Right ventricle myocardium superior (tissue), 1 donor: ENCODE measurements at places on chromosomes 4 and X.
A peak's percentile ranks its signal among the peaks of the same experiment; 100 is the strongest.

- DNase-seq: no peak
Measured at GRCh38 chrX:1455948-1456280, 3.2 kb upstream of the ASMTL start.

- no peak for DNase-seq
Measured at GRCh38 chr4:4233610-4234009, 6.9 kb upstream of the OTOP1 start.

DNA sequence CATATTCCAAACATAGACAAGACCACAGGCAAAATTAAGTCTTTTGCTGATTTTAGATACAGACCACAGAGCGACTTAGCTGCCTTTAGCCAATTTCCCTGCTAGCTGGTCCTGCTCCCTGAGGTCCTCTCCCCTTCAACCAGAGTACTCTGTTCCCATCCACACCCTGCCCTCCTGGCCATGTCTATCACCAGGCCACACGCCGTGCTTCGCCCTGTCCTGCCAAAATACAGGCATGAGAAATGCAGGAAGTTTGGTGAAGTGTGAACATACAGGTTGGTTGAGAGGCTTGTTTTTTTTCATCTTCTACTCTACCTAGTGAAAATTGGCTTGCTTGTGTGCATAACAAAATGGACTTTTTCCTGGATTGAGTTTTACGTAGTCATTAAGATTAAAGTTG is 226.2 kb upstream of the TENM3 start:
- DNase-seq: no peak

- no peak for DNase-seq
Measured at GRCh38 chr4:36322921-36323354, 41.5 kb downstream of the DTHD1 start.

- DNase-seq: peak; percentile 23
Measured at GRCh38 chr4:3307486-3307885, 14.7 kb downstream of the RGS12 start.

DNA sequence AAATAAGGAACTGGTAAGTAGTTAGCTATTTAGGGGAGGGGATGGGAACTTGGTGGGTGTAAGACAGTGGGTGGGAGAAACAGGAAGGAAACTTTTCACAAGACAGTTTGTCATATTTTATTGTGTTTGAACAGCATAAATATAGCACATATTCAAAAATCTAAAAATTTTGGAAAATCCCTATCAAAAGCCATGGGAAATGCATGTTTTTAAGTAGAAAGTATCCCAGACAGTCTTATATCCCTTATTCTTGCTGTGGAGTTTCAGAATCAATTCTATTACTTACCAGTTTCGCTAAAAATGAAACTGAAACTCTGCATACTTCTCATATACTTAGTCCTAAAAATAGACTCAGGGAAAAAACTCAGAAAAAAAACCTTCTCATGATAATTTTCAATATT is 22.3 kb upstream of the RASGEF1B start:
- no peak for DNase-seq

DNA sequence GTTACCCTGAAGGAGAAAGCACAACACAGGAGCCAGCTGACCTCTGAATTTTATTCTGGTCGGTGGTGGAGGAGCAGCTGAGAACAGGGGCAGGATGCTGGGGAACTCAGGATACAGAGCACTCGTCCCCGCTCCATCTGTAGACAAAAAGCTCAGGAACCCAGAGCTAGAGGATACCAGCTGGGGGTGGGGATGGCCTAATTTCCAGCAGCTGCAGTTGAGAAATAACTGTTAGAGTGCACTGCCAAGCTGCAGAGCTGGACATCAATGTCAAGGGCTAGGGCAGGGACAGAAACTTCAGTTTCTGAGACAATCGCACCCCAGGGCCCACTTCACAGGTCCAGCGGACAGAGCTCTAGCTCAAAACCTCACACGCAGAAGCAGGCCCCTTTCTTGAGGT is 122.1 kb upstream of the GUCY1A1 start:
- DNase-seq: peak; percentile 45

GRCh38 chr4:105149771-105150170 is 3.1 kb downstream of the TET2 start:
- DNase-seq: no peak

GRCh38 chrX:20472620-20473258 is 206.0 kb upstream of the RPS6KA3 start:
- no peak for DNase-seq

DNA sequence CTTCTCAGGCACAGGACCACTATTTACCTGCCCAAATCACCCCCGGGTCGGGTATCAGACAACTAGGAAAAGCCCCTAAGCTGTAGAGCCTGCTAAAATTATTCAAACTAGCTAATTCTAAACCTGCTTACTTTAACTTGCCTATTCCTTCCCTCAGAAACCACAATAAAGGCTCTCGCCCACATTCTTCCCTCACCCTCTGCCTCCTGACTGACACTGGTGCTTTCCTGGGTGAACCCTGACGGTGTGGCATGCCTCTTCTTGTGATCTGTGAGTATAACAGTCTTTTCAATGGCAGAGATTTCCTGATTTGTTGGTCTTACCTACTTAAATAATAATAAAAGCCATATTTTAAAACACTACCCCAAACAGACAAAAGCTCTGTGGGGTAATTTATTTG is 242.1 kb upstream of the ZCCHC13 start:
- no peak for DNase-seq

- DNase-seq: no peak
Measured at GRCh38 chr4:30952526-30953219, 232.5 kb downstream of the PCDH7 start.

DNA sequence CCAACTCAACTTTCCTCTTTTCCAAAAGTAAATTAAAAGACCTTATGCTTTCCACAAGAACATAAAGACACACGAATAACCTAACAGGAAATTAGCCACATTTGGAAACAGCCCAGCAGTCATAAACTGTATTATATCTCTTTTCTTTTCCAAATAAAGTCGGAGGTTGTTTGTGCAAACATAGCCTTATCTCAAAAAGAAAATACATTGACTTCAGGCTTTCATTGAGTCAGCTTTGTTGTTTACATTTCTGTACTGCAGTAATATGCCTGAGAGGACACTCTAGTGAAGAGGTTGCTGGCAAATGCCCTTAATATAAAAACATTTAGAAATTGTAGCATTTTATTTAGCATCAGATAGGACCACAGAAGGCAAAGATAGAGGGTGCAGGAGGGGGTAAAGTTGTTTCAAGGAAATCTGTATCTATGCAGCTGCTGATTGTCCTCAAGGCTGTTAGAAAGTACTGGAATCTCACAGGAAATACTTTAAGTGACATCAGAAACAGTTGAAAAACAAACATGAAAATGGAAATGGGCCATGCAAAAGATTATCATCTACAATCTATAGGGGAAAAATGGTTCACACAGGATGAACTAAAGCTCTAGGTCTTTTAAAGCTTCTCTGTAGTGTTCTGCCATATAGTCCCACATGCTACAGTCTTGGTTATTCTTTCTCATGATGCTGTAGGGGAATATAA is 14.5 kb downstream of the LNX1 start:
- DNase-seq: no peak

DNA sequence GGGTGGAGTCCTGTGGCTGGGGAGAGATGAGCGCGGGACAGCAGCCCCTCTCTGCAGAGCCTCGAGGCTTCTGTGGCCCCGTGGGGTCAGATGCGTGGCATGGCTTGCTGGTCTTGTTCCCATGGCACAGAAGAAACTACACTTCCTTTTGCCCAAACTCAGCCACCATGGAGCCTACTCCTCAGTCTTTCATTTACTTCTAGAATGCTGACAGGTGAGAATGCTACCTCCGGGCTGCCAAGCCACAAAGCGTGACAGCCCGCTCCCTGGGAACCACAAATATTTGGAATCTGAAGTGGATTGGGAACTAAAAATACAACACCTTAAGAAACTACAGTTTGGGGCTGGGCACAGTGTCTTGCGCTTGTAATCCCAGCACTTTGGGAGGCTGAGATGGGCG is 98.0 kb downstream of the TRAPPC11 start:
- DNase-seq: no peak

DNA sequence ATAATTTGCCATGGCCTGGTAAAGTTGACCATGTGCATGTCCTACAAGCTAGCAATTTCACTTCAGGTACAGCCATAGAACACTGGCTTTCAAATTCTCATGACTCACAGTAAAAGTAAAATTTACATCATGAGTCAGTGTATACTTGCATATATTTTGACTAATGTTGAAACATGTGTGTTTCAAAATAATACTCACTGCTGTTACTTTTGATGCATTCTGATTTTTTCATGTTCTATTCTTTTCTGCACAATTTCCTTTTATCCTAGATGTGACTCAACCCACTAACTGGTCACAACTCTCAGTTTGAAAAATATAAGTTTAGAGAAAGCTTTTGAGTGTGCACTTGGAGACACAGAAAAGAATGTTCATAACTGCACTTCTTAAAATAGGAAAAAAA is 365.7 kb downstream of the FGF13 start:
- no peak for DNase-seq

- no peak for DNase-seq
Measured at GRCh38 chr4:169662206-169662605, 41.8 kb downstream of the CLCN3 start.

DNA sequence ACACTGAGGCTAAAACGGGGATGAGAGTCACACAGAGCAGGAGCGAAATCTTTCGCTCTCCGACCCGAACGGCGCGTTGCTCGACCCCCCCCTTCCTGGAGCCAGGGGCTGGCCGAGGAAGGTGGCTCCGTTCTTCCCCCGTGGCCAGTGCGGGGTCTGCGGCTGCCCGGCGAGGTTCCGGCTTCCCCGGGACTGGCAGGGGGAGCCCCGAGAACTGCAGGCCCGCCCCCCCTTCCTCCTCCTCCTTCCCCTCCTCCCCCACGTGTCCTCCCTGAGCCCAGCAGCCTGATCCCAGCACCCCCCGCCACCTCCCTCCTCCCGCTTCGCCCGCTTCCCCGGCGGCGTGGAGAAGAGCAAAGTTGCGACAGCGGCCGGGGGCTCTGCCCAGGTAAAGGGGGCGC is 2.4 kb upstream of the BCORL1 start:
- DNase-seq: peak; percentile 52

GRCh38 chr4:151857368-151857767 is 96.6 kb upstream of the GATB start:
- DNase-seq: no peak

DNA sequence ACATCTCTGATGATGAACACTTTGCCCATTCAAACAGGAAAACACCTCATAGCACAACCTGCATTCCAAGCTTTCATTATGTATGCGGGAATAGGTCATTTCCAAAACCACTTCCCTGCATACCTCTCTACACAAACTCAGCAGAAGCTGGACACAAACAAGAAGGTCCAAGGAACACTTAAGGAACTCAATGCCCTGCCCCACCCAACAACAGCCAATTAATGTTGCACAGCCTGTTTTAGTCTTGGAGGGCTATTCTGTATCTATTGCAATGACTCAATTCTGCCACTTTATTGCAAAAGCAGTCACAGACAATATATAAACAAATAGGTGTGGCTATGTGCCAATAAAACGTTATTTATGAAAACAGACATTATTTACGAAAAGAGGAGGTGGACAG is 16.7 kb downstream of the OPHN1 start:
- DNase-seq: no peak

DNA sequence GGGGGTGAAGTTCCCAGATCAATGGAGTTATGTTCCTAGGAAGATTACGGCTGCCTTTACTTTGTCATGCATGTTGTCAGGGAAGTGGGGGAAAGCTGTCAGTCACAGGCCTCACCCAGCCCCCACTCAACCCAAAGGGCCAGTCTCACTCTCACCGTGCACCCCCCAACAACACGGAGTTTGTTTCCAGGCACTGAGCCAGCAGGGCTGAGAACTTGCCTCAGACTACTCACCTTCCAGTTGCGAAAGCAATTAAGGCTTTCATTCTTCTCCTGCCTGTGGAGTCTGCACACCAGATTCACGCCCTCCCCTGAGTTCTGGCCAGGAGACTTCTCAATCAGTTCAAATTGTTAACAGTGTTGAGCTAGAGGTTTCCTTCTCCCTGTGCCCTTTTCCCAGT is 114.3 kb downstream of the SH3BGRL start:
- DNase-seq: no peak

DNA sequence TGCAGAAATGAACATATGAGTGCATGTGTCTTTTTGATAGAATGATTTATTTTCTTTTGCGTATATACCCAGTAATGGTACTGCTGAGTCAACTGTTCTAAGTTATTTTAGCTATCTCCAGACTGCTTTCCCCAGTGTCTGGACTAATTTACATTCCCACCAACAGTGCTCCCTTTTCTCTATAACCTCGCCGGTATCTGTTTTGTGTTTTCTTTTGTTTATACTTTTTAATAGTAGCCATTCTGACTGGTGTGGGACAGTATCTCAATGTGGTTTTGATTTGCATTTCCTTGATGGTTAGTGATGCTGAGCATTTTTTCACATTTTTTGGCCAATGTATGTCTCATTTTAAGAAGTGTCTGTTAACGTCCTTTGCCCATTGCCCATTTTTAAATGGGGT is 218.6 kb upstream of the KCNIP4 start:
- DNase-seq: no peak

- no peak for DNase-seq
Measured at GRCh38 chr4:8838296-8838960, 33.2 kb downstream of the HMX1 start.

- no peak for DNase-seq
Measured at GRCh38 chr4:28421221-28421620, 1560.6 kb downstream of the STIM2 start.

- DNase-seq: no peak
Measured at GRCh38 chrX:123909523-123909922, 49.7 kb downstream of the XIAP start.

DNA sequence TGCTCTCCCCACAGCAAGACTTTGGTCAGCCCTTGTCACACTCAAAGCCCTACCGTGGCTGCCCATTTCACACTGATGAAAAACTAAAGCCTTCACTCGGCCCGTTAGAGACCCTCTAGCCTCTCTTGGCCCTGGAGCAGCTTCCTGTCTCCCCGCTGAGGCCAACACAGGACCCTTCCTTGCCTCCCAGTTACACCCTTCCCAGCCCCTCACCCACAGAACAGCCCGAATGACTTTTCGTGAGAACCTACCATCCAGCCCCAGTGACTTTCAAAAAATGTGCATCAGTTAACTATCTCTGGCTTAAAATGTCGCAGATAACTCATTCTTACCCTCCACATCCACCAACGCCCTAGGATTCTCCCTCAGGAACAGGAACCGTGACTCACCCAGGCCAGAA is 756 bp upstream of the TAF9B start:
- DNase-seq: no peak

DNA sequence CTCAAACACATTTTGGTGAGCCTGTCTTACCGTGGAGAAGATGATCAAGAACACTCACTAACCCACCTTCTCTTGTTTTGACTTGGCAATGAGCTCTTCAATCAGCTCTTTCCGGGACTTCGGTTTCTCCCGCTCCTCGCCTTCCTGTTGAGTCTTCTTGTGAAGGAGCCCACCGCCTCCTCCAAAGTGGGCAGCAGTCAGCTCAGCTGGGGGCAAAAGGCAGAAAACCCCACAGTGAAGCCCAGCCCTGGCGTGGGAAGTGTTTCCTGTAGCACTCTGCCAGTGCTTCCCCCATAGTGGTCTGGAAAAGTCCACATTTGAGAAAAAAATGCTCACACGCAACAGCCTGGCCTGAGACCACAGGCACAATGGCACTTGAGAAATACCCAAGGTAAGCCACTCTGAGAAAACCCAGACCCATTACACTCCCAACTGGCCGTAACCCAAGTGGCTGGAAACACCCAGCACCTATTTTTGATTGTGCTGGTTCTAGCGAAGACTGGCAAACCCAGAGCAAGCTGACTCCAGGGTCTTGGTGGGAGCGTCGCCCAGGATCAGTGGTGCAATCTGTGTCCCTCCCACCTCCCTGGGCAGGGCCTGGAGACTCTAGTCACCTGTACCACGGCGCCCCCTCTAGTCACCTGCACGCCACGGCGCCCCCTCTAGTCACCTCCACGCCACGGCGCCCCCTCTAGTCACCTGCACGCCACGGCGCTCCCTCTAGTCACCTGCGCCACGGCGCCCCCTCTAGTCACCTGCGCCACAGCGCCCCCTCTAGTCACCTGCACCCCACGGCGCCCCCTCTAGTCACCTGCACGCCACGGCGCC is 8.6 kb downstream of the NOP14 start:
- no peak for DNase-seq
